ENCODE measurements at places on chromosomes 5 and 9. TPM values are rescaled to one million over a fixed set of nuclear protein-coding genes. Genes with fewer than 3 reads are reported as not detected.

DNA sequence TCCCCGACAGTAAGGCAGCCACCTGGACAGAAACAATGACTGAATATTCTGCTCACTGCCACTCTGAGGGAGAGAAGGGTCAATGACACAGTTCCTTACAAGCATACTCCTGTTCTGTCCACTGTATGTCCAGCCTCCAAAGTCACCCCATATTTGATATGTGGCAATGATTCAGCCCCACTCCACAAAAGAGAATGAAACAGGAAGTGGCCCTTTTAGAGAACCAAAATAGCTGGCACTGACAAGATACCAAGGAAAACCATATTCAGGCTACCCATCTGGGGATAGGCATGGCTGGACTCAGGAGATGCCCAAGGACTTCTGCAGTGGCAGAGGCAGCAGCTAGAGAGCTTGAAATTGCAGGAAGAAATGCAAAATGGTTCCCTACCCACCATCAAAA is 12.8 kb upstream of the GFRA3 start:
- H3K4me1 ChIP-seq = no peaks in the 10 kb centered on the region
- no peak overlapping the region for H3K4me3 ChIP-seq
- no peaks in the 10 kb centered on the region for H3K27me3 ChIP-seq
- no peaks in the 10 kb centered on the region for H3K36me3 ChIP-seq
- DNase-seq = no peak

Gene FAM169A
- total RNA-seq = not detected

Gene LCN12
- total RNA-seq = 0.48 TPM

DNA sequence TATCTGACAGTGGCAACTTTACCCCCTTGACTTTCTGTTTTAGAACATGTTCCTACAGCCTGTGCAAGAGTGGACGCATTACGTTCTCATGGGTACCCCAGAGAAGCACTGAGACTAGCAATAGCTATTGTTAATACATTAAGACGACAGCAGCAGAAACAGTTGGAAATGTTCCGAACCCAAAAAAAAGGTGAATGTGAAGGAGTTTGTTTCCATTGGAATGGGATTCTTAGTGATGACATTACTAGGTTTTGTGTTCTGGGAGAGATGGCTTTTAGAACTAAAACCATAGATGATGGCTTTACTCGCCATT is 194.1 kb downstream of the ZSWIM6 start:
- H3K27ac ChIP-seq = no peak overlapping the region
- H3K36me3 ChIP-seq = peaks cover 31% of the 10 kb centered on the region
- H3K4me3 ChIP-seq = no peak overlapping the region

GRCh38 chr5:125798307-125798706 is 624.9 kb upstream of the GRAMD2B start:
- no peak for DNase-seq
- no peaks in the 10 kb centered on the region for H3K36me3 ChIP-seq
- H3K4me3 ChIP-seq = no peak overlapping the region
- H3K27ac ChIP-seq = no peak overlapping the region
- H3K4me1 ChIP-seq = no peaks in the 10 kb centered on the region

DNA sequence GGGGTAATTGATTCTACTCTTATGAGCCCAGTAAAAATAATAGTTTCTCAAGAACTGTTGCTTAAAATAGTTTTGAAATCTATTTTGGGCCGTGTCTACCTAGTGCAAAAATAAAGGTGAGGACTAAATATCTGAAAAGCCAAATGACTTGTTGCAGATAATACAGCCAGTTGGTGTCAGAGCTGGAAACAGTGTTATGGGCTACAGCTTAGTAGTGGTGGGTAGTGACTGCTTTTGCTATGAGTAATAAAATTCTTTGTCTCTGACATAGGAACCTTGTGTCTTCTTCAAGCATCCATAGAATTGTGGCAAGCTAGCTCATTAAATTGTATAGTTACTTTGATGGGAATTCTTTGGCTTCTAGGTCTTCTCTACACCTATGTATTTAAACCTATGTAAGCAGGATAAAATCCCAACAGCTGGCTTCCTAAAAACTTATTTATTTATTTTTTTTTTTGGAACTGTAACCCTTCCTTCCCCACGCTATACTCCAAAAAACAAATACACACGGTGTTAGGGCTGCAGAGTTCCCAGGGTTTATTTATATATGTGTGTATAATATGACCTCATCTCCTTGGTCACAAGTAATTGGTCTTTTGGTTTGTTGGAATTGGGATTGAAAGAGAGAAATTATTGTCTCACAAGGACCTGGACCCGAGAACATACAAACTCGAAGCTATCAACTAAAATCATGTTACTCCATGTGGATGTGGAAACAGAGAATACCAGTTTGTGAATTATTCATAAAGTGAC is 138.0 kb downstream of the NUDT12 start:
- DNase-seq = no peak
- H3K36me3 ChIP-seq = no peaks in the 10 kb centered on the region
- no peaks in the 10 kb centered on the region for H3K27me3 ChIP-seq
- H3K4me1 ChIP-seq = peaks cover 24% of the 10 kb centered on the region
- no peak overlapping the region for H3K4me3 ChIP-seq

GRCh38 chr5:88807327-88807726 is 75.7 kb downstream of the MEF2C start:
- DNase-seq = no peak
- H3K4me3 ChIP-seq = no peak overlapping the region
- no peaks in the 10 kb centered on the region for H3K36me3 ChIP-seq
- peaks cover 13% of the 10 kb centered on the region for H3K4me1 ChIP-seq
- H3K27me3 ChIP-seq = no peaks in the 10 kb centered on the region
- H3K27ac ChIP-seq = peak overlapping the region; percentile 34

DNA sequence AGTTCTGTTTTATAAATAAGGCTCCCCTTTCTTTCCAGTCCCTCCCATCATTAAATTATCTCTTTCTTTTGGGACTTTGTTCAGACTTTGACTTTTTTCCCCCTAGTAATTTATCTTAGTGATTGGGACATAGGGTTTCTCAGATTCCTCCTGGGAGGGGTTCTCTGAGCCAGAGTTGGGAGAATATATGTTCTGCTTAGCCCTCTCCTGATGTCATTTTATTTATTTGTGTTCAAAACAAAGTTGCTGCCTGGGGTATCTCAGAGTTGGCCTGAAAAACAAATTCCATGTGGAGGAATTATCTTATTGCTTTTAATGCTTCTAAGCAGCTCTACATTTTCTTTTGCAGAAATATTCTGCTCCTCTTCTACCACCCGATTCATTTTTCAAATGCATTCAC is 211.0 kb downstream of the PCSK5 start:
- no peaks in the 10 kb centered on the region for H3K4me1 ChIP-seq
- no peak overlapping the region for H3K4me3 ChIP-seq
- DNase-seq = no peak
- H3K36me3 ChIP-seq = no peaks in the 10 kb centered on the region
- no peaks in the 10 kb centered on the region for H3K27me3 ChIP-seq

GRCh38 chr5:149724130-149724840 is 5.8 kb upstream of the PPARGC1B start:
- DNase-seq = no peak
- H3K4me1 ChIP-seq = no peaks in the 10 kb centered on the region
- H3K27me3 ChIP-seq = no peaks in the 10 kb centered on the region

- no peaks in the 10 kb centered on the region for H3K36me3 ChIP-seq
- no peak overlapping the region for H3K27ac ChIP-seq
- H3K4me1 ChIP-seq = no peaks in the 10 kb centered on the region
- H3K4me3 ChIP-seq = no peak overlapping the region
- DNase-seq = no peak
Observed at GRCh38 chr9:12538842-12539579, 154.2 kb upstream of the TYRP1 start.

- no peaks in the 10 kb centered on the region for H3K36me3 ChIP-seq
- H3K27ac ChIP-seq = no peak overlapping the region
- no peak for DNase-seq
- no peak overlapping the region for H3K4me3 ChIP-seq
- no peaks in the 10 kb centered on the region for H3K27me3 ChIP-seq
- no peaks in the 10 kb centered on the region for H3K4me1 ChIP-seq
Observed at GRCh38 chr5:56735849-56736641, 79.3 kb upstream of the MAP3K1 start.

Gene ADGRV1
- total RNA-seq = 0.06 TPM

DNA sequence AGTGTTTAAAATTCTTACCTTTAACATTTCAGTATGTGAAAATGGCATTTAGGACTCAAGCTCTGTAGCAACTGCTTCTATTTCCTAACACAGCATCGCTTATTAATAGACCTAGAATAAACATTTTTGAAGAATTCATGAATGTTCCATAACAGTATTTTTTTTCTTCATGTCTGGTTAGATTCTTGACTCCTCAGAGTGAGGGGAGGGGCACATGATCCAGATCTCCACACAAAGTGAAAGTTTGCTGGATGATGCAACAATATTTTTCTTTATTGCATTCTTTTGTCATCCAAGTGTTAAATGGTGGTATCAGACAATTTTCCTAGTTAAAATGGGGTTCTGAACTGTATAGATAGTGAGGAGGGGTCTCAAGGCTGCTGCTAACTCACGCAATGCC is 130.8 kb upstream of the MAN2A1 start:
- no peaks in the 10 kb centered on the region for H3K4me1 ChIP-seq
- H3K27ac ChIP-seq = no peak overlapping the region
- H3K36me3 ChIP-seq = no peaks in the 10 kb centered on the region
- H3K4me3 ChIP-seq = no peak overlapping the region
- H3K27me3 ChIP-seq = no peaks in the 10 kb centered on the region

- no peaks in the 10 kb centered on the region for H3K36me3 ChIP-seq
- no peak overlapping the region for H3K27ac ChIP-seq
- no peak overlapping the region for H3K4me3 ChIP-seq
Observed at GRCh38 chr5:122723606-122724352, 51.1 kb upstream of the SNX2 start.

- H3K36me3 ChIP-seq = no peaks in the 10 kb centered on the region
- DNase-seq = peak; percentile 83
- no peak overlapping the region for H3K4me3 ChIP-seq
- H3K4me1 ChIP-seq = peaks cover 14% of the 10 kb centered on the region
- H3K27me3 ChIP-seq = no peaks in the 10 kb centered on the region
Observed at GRCh38 chr5:82165740-82166530, 112.2 kb downstream of the RPS23 start.

DNA sequence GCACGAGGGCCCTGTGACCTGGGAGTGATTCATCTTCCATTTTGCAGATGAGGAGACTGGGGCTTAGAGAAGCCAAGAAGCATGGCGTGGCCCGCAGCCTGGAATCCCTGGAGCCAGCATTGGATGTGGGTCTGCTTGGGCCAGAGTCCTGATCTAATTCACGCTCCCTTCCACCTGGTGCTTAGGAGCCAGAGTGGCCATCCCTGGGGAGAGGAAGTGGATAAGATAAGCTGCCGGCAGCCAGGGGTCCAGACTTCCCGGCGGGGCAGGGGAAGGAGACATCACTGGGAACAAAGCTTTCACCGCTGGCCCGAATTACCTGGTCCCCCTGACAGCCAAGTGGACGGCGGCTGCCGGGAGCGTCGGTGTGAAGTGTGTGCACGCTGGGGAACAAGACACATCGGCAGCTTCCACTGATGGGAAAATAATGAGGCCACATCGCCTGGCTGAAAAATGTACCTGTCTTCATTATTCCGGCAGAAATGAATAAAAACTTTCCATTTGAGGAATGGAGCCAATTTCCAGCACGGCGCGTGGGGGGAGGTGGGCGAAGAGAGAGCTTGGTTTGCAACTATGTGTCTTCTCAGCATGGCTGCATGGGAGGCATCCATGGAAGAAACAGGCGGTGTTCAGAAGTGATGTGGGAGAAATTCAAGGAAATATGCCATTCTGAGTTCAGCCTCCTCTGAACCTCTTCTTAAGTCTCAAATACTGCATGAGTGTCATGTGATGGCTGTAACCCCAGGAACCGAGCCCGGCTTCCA is 78.5 kb downstream of the OLFM1 start:
- H3K4me1 ChIP-seq = no peaks in the 10 kb centered on the region
- H3K27me3 ChIP-seq = peaks cover 5% of the 10 kb centered on the region
- H3K4me3 ChIP-seq = no peak overlapping the region
- DNase-seq = no peak

DNA sequence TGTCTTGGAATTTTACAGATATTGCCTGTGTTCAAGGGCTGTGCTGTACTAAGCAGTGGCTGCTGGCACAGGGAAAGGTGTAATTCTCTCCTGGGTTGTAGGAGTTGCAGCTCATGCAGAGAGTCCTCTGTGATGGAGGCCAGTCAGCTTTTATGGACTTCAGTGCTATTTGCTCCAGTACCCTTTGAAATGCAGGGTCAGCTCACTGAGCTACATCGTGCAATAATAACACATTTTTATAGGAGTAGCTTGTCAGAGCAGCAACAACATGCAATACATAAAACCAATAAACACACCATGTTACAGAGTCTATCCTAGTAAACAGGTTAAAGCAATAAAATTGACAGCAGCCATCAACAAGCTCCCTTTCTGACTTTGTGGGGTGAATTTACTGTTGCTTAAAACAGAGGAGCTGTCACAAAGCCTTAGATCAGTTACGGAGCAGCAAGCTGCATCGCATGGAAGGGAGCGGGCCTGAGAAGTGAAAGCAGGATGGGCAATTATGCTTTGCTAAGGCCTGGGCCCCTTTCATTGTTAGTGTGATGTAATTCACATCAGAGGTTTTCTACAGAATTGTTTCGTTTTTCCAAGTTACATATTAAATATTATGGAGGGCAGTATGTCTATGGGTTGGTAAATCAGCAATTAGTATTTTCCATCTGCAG is 16.8 kb downstream of the CD180 start:
- no peak overlapping the region for H3K4me3 ChIP-seq
- H3K4me1 ChIP-seq = no peaks in the 10 kb centered on the region
- no peaks in the 10 kb centered on the region for H3K36me3 ChIP-seq
- no peaks in the 10 kb centered on the region for H3K27me3 ChIP-seq
- no peak overlapping the region for H3K27ac ChIP-seq
- no peak for DNase-seq

DNA sequence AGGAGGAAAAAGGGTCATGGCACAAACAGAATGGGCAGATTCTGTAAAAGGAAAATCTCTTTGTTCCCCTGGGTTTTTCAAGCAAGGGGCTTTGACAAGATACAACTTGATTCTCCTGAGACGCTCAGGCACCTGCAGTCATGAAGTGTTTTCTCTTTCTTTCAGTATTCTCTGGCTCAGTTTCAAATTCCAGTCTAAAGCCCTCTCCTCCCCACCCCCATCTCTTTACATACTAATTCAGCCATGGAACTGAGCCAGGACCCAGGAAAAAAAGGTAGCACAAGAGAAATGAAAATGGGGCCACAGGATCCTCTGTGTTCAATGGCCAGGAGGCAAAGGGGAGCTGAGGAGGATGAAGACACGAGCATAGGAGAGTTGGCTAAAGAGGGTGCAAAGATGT is 408.4 kb downstream of the SPOCK1 start:
- no peaks in the 10 kb centered on the region for H3K27me3 ChIP-seq
- H3K4me1 ChIP-seq = no peaks in the 10 kb centered on the region
- no peak for DNase-seq
- no peak overlapping the region for H3K4me3 ChIP-seq
- no peak overlapping the region for H3K27ac ChIP-seq

DNA sequence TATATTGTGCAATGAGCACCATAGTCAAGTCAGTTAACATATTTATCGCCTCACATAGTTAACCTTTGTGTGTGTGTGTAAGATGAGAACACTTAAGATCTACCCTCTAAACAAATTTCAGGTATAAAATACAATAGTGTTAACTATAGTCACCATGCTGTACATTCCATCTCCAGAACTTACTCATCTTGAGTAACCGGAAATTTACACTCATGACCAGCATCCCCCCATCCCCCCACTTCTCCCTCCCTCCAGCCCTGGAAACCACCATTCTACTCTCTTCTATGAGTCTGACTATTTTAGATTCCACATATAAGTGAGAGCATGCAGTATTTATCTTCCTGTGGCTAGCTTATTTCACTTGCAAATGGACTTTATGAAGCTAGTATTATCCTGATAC is 40.3 kb downstream of the ZNF354A start:
- H3K4me3 ChIP-seq = no peak overlapping the region
- DNase-seq = no peak
- no peak overlapping the region for H3K27ac ChIP-seq
- no peaks in the 10 kb centered on the region for H3K4me1 ChIP-seq
- no peaks in the 10 kb centered on the region for H3K27me3 ChIP-seq
